Stimulated activated CD8-positive, alpha-beta memory T cell treated with anti-CD3 and anti-CD28 coated beads, Interleukin-15, amount 100 ng/mL, for 4 hours (primary cell): ENCODE measurements at places on chromosomes 11 and 22.

DNA sequence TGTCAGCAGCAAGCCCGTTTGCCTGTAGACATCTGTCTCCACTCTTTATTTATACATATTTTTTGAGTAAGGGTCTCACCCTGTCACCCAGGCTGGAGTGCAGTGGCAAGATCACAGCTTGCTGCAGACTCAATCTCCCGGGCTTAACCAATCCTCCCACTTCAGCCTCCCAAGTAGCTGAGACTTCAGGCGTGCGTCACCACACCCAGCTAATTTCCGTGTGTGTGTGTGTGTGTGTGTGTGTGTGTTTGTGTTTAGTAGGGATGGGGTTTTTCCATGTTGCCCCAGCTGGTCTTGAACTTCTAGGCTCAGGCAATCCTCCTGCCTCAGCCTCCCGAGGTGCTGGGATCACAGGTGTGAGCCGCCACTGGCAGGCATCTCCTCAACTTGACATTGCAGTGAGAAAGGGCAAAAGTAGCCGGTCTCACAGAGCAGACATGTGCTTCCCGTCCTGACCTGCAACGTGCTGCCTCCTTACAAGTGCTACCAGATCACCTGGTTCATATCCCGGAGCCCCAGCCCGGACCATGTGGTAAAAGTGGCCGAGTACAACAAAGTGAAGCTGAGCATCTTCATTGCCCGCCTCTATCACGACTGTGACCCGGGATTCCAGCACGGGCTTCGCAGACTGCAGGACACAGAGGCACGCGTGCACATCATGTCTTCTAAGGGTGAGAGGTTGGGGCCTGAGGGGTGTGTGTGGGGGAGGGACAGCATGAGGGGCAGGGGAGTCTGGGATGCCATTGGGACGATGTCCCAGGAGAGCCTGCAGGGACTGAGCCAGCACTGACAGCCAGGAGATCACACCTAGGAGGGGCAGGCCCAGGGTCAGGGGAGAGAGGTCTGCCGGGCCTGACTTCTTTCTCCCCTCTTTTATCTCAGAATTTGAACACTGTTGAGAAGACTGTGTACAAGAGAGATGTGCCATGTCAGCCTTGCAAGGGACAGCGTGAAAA lies 5.6 kb upstream of the APOBEC3H start:
- DNase-seq: no peak

DNA sequence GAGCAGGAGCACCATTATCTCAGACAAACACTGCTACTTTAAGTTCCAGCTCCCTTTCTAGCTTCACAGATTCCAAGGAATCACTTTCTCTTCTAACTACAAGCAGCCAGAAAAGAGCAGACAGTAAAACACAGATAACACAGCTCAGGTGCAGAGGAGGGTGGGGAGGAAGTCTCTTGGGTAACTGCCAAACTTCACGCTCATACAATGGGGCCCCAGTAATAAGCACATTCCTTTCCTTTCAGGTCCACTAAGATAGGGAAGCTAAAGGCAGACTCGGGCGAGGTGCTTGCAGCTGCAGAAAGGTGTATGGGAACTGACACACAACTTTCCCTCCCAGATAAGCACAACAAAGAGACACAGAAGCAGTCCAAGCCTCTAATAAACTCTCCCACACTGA lies 69.2 kb upstream of the OR9G4 start:
- no peak for DNase-seq

- DNase-seq: no peak
These were observed 19.4 kb downstream of the RPS6KA4 start for GRCh38 chr11:64378335-64378880.

DNA sequence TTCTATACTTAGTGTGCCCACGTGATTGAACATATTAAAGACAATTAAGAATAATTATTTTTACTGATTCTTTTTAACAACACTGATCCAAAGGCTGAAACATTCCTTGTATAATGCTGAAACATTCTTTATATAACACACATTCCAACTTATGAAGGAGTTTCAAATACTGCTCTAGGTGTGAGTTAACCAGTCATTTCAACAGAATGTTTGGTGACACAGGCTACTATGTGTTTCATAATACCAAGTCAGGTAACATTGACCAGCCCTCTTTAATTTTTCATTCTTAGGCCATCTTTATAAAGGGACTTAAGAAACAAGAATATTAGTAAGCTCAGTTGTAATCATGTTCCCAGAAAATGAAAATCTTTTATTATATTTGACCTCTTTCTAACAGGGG lies 136.6 kb downstream of the ELP4 start:
- no peak for DNase-seq

GRCh38 chr22:38429499-38430068 lies 25.4 kb downstream of the KCNJ4 start:
- no peak for DNase-seq

GRCh38 chr22:18035751-18036150 lies 11.4 kb upstream of the MICAL3 start:
- no peak for DNase-seq

DNA sequence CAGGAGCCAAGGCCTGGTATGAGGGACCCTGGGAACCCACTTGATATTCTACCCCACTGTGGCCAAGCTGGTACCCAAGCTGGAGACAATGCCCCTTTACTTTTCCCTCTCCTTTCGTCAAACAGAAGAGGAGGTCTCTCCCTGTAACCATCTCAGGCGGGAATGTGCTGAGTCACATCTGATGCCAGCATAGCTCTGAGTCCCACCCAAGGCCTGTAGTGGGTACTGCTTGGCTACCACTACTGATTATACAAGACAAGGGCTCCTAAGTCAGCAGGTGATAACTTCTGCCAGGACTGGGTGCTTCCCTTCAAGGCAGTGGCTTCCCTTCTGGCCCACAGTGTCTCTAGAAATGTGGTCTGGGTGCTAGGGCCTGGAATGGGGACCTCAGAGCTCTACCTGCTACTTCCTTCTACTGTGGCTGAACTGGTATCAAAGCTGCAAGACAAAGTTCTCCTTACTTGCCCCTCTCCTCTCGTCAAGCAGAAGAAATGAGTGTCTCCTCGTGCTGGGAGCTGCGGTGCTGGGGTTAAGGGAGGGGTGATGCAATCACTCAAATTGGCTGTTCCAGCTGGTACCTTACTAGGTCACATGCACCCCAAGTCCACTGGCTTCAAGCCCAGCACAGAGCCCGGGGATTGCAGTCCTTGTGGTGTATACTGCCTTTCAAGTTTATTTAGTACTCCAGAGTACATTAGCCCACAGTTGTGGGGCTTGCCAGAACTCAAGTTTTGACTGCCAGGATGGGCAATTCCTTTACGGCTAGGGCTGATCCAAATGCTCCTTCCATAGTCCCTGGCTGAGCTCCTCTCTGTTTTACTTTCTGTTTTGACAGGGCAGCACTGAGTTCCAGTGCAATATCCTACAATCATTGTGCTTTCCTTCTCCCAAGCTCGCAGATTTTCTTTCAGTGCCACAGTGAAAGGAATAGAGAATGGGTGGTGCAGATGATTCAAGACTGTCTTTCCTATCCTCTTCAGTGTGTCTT lies 419.7 kb upstream of the CNTN5 start:
- DNase-seq: no peak

DNA sequence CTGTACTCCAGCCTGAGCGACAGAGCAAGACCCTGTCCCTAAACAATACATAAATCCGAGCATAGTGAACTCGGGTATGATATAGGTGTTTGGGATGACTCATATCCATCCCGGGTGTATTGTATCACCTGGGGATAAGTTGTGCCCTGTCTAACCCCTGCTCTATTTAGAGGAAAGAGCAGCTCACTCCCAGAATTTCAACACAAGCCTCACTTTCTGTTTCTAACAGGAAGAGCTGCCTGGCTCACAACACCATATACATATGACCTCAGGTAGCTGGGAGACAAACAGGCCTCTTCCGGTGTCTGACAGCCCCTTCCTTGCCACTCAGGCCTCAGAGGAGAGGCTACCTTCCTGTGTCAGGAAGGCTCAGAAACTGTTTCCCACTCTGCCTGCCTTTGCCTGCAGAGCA lies 9.9 kb upstream of the MICALL1 start:
- DNase-seq: no peak

GRCh38 chr11:118845369-118845768 lies 38.3 kb upstream of the CXCR5 start:
- DNase-seq: no peak

- no peak for DNase-seq
These were observed 11.1 kb downstream of the BACE1-AS start for GRCh38 chr11:117302228-117302627.

DNA sequence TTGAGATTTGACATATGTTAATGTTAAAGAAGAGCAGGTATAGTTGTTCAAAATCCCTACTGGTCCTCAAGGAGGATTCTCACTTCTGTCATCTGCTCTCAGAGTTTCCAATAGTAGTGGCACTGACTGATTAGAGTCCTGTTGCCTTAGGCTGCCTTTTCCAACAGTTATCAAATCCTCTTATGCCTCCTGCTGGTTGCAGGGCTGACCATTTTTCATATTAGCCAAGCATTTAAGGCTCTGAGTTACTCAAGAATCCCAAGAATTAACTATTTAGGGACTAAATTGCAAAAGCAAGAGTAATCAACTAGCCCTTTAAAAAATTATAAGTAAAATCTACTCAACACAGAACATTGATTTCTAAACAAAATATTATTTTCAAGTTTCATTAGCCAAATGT lies 212.0 kb upstream of the CHORDC1 start:
- DNase-seq: no peak

DNA sequence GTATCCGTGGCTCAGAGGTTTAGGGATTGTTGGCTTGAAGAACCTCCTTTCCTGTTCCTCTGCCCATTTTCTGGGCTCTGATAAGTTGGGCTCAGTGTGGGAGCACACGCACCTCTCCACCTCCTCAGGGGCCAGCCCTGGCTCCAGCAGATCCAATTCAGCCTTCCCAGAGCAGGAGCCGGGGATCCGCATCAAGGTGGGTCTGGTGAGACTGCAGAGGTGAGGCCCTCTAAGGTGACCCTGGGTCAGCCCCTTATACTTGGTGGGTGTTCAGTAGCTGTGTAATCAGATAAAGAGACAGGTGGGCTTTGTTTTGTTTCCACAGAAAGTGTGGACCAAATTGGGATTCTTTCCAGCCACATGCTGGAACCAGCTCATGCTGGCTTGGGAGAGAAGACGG lies 1466.0 kb downstream of the TBC1D22A start:
- no peak for DNase-seq

GRCh38 chr11:113090716-113091480 lies 129.7 kb downstream of the NCAM1 start:
- no peak for DNase-seq

- DNase-seq: no peak
These were observed 668.0 kb downstream of the ETS1 start for GRCh38 chr11:127919206-127920000.

DNA sequence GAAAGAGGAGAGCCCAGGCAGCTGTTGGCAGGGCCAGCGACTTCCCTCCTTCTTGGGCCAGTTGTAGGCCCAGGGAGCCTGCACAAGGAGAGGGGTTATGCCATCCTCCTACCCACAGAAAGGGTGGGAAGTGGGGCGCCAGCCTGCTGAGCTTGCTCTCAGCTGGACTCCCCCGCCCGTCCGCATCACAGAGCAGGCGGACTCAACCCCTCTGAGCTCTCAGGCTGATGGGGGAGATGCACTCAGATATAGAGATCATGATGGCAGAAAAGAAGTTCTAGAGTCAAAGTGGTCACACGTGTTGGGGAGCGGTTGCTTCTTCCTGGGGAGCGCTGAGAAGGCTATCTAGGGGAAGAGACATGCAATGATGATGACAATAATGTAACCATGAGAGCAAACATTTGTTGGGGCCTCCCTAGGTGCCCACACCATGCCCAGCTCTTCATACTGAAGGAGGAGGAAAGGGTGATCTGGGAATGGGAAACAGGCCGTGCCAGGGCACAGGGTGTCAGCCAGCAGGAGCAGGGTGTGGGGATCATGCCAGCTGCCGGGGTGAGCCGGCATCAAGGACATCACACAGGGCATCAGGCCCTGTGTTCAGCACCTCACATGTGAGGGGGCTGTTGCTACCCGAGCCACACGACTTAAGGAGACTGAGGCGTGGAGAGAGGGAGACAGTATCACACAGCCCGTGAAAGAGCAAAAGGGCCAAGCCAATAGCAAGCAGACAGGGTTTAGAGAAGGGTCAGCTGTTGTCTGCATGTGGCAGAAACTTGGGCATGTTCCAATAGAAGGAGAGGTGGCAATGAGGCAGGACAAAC lies 7.7 kb downstream of the SLC35E4 start:
- no peak for DNase-seq

GRCh38 chr11:74447720-74448119 lies 19.6 kb downstream of the KCNE3 start:
- DNase-seq: no peak

DNA sequence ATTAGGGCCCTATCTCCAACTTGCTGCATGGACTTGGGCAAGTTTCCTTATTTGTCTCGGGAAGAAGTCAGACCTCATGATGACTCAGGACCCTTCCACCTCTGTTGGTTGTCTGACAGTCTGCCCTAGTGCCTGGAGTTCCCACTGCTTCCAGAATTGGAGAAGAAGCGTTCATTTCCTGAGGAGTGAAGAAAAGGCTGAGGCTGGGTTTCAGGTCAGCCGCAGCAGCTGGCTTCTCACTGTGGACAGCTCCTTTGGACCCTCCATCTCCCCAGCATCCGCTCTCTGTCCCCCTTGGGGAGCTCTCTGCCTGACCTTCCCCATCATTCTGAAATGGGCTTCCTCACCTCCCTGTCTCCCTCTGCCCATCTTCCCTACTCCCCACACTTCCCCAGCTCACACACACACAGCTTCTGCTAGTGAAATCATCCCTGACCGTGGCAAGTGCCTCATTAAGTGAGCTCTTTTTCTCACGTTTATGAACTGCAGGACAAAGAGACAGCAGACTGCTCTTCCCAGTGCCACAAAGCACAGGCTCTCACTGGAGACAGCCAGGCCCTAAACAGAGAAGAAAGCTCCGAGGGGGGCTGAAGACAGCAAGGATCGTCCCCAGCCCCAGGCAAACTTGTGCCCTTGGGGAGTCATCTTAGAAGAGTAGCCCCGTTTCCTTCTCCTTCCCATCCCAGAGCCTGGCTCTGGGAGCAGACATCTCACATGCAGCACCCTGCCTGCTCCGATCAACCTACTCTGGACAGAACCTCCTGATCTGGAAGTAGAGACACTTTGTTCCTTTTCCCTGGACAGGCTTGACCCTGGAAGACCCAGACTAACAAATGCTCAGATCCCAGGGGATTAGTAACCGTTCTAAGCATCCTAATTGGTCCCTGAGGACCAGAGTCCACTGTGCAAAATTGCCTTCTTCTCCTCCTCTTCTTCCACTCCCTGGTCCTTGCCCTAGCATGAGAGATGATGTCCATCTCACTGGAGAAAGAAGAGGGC lies 157.9 kb downstream of the FEZ1 start:
- no peak for DNase-seq

DNA sequence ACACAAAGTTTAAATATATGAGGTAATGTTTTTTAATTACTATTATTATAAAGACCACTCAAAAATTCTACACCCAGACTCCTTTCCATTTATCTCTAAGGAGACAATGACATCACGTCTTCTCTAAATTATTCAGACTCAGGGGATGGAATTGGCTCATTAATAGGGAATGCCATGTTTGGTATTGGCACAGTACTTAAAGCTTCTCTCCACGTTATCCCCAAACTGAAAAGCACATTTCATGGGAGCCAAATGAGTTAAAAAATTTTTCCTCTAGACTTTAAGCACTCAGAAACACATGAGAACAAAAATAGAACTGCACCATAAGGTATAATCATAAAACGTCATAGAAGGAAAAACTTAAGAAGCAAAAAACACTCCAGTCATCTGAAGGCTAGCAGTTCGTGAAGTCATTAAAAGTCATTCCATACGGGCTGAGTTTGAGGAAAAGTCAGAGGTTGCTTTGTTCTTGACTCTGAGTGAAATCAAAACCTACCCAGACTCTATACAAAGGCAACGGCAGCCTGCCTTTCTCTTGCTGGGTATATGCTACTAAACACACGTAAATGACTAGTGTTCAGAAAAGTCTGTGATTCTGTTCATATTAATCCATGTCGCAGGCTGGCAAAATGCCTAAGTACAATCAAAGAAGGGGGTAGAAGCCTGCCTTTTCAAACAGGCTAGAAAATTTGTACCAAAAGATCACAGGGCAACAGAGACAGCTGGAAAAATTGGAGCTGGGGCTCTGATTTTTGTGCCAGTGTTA lies 8.7 kb upstream of the MPPED2 start:
- DNase-seq: no peak
